ENCODE measurements at places on chromosomes 1 and 21.

- H3K27ac ChIP-seq: no peak overlapping the region
- H3K27me3 ChIP-seq: no peaks in the 10 kb centered on the region
- H3K4me3 ChIP-seq: no peak overlapping the region
- H3K4me1 ChIP-seq: no peaks in the 10 kb centered on the region
- DNase-seq: no peak
- H3K36me3 ChIP-seq: no peaks in the 10 kb centered on the region
Measured at GRCh38 chr1:223245983-223246382, 102.9 kb upstream of the TLR5 start.

GRCh38 chr1:53946252-53947171, at the start of gene LRRC42:
Gene LRRC42, plus strand, starts transcription at chr1:53946350. Its CDS starts 5,650 bp downstream, at chr1:53952000.
- peak within 1 kb of the TSS; percentile 77 for H3K27ac ChIP-seq
- H3K4me3 ChIP-seq: peak within 1 kb of the TSS; percentile 96
- DNase-seq: no peak
- H3K27me3 ChIP-seq: no peaks in the 10 kb centered on the region
- no peaks in the 10 kb centered on the region for H3K36me3 ChIP-seq

GRCh38 chr1:50326026-50326425, 97.2 kb downstream of the DMRTA2 start:
- H3K4me3 ChIP-seq: no peak overlapping the region
- DNase-seq: no peak
- no peaks in the 10 kb centered on the region for H3K4me1 ChIP-seq

GRCh38 chr1:178496410-178497135, at the start of gene CLEC20A:
Gene CLEC20A, minus strand, starts transcription at chr1:178496964. Its CDS starts 25 bp downstream, at chr1:178496939.
- H3K27ac ChIP-seq: no peak within 1 kb of the TSS
- H3K36me3 ChIP-seq: no peaks in the 10 kb centered on the region
- DNase-seq: no peak
- H3K4me3 ChIP-seq: no peak within 1 kb of the TSS
- H3K4me1 ChIP-seq: no peaks in the 10 kb centered on the region

DNA sequence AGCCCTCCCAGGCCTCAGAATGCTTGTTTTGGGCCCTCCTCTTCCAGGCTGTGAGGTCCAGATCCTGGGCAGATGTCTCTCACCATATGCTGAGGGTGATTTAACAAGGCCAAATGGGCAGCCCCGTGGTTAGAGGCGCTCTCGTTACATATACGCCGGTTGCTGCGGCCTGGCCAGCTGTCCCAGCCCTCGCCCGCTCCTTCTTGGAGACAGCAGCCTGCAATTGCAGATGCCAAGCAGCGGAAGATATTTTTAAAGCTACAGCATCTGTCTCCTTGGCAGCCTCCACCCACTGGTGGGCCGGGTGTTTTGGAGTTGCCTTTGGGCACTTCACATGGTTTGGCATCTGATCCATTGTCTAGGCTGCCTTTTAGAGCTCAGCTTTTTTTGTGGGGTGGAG, 178.8 kb upstream of the NFIA start:
- no peak overlapping the region for H3K4me3 ChIP-seq
- no peaks in the 10 kb centered on the region for H3K27me3 ChIP-seq
- peaks cover 23% of the 10 kb centered on the region for H3K4me1 ChIP-seq
- H3K27ac ChIP-seq: peak overlapping the region; percentile 90

DNA sequence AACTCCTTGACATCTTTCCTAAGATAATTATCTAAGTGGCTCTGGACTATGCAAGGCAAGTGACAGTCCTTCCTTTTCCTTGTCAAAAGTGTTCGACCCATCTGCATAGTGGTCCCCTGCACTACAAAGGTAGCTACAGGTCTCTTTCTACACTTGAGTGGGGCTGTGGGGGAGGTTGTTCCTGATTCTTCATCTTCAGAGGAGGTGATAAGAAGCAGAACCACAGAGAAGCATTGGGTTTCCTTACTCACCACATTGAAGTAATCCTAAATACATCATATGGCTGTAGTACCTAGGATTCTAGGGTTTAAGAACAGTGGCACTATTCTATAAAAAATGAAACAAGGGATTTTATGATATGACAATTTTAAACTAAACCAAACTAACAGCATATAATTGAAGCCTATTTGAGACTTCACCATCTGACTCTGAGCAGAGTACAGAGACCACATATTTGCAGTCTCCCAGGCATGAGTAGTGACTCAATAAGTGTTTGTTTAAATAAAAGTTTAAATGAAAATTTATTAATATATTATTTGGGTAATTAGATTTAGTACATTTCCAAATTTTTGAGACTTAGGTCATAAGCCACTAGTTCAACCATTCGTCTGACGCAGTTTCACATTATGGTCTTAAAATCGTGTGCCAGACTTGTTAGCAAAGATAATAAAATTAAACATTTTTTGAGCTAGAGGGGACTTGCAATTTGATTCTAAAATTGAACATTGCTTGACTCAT, 54.9 kb upstream of the NEK7 start:
- H3K4me1 ChIP-seq: no peaks in the 10 kb centered on the region
- H3K4me3 ChIP-seq: no peak overlapping the region
- no peak for DNase-seq
- H3K36me3 ChIP-seq: no peaks in the 10 kb centered on the region

DNA sequence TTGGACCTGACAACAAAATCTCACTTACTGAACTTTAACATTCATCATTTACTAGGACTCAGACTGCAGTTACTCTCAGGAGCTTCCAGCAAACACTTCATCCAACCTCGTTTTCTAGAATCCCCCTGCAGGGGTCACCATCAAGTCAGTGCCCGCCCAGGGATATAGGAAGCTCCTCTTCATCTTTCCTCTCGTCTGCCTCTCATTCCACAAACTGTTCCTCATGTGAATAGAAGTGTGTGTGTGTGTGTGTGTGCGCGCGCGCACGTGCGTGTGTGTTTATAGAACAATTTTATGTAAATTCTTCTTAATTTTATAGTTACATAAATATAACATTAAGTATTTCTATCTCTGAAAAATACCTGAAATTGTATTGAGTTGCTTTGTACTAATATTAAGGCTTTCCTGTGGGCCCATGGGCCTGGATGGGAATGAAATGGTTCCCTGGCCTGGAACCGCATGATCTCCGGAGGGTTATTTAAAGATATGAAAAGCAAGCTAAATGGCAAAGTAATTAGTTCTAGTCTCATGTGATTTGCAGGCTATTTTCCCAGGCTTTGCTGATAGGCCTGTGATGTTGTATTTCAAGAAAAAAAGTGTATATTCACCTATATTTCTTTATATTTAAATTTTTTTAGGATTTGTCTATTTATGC, 21.7 kb upstream of the ABCD3 start:
- no peaks in the 10 kb centered on the region for H3K27me3 ChIP-seq
- no peak overlapping the region for H3K4me3 ChIP-seq
- H3K36me3 ChIP-seq: no peaks in the 10 kb centered on the region
- DNase-seq: no peak
- no peaks in the 10 kb centered on the region for H3K4me1 ChIP-seq
- H3K27ac ChIP-seq: no peak overlapping the region

GRCh38 chr1:168234846-168235547, 9.2 kb downstream of the SFT2D2 start:
- H3K27ac ChIP-seq: peak overlapping the region; percentile 64
- H3K27me3 ChIP-seq: no peaks in the 10 kb centered on the region
- no peak for DNase-seq
- peaks cover 5% of the 10 kb centered on the region for H3K4me1 ChIP-seq

DNA sequence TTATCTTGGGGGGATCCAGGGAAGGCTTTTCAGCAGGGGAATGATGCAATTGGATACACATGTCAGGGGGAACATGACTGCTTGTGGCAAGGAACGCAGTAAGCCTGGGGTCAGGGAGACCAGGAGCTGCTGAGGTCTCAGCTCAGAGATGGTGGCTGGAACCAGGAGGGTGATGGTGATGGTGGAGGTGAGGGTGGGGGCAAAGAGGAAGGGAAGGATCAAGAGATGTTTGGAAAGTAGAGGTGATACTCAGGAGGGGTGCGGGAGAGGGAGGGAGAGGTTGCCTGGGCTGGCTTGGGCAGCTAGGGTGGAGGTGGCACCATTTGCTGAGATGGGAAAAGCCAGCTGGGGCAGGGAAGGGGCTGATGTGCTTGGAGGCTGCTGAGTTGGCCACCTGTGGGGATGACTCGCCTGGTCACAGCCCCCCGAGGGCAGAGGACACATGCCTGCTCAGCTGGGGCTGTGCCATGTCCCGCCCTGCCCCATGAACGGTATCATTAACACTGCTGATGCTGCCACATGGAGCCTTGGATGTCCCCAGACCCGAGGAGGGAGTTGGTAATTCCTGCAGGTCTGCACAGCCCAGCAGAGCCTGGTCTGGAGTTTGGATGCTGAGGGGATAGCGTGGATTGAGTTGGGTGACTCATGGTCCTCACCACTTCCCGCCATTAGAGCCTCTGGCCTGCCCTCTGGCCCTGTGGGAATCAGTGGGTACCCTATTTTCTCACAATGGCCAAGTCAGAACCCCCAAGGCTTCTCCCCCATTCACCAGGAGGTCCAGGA, 6.3 kb upstream of the PADI1 start:
- no peak overlapping the region for H3K4me3 ChIP-seq
- H3K36me3 ChIP-seq: no peaks in the 10 kb centered on the region
- DNase-seq: peak; percentile 53
- H3K27me3 ChIP-seq: no peaks in the 10 kb centered on the region

GRCh38 chr21:28769683-28770082, 223.0 kb downstream of the LTN1 start:
- no peaks in the 10 kb centered on the region for H3K36me3 ChIP-seq
- no peaks in the 10 kb centered on the region for H3K27me3 ChIP-seq
- H3K27ac ChIP-seq: peak overlapping the region; percentile 86
- peaks cover 18% of the 10 kb centered on the region for H3K4me1 ChIP-seq

DNA sequence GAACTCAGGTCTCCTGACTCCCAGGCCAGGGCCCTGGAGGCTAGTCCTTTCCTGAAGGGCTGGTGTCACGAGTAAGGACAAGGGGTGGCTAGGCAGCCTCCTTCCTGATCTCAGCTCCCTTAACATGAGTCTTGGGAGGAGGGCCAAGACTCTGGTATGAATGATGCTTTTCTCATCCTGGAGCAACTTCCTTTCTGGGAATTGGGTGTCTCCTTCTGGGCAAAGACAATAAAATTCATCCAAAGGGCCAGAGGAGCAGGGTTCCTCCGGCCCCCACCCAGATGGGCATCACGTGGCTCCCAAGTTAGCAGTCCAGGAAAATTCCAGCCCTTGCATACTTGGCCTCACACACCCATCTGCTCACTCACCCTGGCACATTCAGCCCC, at the start of gene FAM167B:
Gene FAM167B (plus strand): TSS at position 335 of the 386 bp plus-strand sequence. CDS start 200 bp downstream, outside the sequence.
- H3K27ac ChIP-seq: peak within 1 kb of the TSS; percentile 62
- peaks cover 3% of the 10 kb centered on the region for H3K4me1 ChIP-seq
- DNase-seq: peak; percentile 76

DNA sequence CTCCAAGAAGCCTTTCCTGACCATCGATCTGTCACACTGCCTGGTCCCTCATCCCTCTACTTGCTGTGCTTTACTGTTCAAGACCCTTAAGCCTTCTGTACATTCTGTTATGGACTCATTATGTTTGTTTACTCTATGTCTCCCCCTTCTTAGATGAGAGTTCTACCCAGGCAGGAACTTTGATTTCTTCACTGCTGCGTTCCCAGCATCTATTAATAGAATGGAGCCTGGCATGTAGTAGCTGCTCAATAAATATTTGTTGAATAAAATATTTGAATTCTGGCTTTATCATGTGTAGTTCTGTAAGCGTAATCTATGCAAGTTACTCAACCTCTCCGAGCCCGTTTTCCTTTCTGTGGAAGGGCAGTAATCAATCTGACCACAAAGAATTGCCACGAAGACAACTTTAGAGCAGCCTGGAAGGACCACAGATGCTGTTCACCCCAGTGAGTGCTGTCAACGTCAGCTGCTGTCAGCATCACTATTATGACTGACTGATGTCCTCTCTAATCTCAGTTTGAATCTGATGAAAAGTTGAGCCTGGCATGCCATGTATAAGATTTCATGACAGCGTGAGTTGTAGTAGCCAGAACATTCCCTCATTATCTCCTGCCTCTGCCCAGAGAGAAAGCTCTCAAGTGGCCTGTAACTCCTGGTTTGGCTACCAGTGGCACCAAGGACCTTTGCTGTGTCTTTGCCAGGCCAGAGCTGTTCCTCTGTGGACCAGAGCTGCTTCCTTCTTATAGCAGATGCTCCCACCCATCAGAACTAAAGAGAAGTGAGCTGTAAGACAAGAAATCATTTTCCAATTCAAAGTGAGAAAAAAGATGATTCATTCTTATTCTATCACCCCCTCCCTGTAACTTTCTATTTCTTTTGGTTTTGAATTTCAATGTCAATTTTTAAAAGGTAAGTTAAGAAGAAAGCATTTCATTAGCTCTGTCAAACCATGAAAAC, 94.5 kb downstream of the PRDM2 start:
- H3K27me3 ChIP-seq: no peaks in the 10 kb centered on the region
- DNase-seq: no peak
- peaks cover 3% of the 10 kb centered on the region for H3K4me1 ChIP-seq
- no peak overlapping the region for H3K4me3 ChIP-seq
- no peak overlapping the region for H3K27ac ChIP-seq
- peaks cover 7% of the 10 kb centered on the region for H3K36me3 ChIP-seq

- no peaks in the 10 kb centered on the region for H3K27me3 ChIP-seq
- peaks cover 30% of the 10 kb centered on the region for H3K4me1 ChIP-seq
- DNase-seq: no peak
- H3K4me3 ChIP-seq: peak overlapping the region; percentile 83
Measured at GRCh38 chr1:29121516-29121935, 2.2 kb downstream of the TMEM200B start.

- no peak for DNase-seq
- no peak overlapping the region for H3K27ac ChIP-seq
- no peaks in the 10 kb centered on the region for H3K36me3 ChIP-seq
Measured at GRCh38 chr1:220462752-220463151, 65.2 kb upstream of the MARK1 start.

DNA sequence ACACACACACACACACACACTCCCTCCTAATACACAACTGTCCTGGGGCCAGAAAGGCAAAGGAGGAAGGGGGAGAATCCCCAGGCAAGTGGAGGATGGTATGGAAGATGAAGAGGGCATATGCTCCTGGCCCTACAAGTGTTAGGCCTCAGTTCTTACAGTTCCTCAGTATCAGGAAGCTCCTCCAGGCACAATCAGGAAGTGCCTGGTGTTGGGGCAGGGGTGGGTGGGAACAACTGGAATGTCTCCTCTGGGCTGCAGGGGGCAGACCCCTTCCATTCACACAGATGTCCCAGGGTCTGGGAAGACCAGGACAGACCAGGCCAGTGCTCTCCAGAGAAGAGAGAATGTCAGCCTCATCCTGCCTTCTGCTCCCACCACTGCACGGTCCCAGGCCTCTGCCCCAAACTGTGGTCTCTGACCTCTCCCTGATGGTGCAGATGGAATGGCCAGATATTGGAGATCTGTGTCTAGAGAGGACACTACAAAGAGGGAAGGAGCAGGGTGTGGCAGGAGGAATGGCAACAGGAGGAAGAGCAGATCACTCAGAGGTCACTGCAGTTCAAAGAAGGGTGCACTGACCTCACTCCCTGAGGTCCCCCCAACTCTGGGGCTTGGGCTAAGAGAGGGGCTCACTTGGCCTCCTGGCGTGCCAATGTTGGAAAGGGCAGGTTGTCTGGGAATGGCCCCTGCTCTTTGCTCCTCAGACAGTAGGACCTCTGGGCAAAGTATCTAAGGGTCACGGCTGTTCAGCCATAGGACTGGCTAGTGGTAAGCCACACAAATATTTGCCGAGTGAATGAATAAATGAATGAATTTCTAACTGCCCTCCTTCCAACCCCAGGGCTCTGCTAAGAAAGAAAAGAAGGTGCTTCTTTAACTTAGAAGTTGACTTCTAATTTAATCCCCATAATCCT, 2.5 kb upstream of the DENND2D start:
- H3K27ac ChIP-seq: peak overlapping the region; percentile 1
- no peak for DNase-seq
- peak overlapping the region; percentile 71 for H3K4me3 ChIP-seq
- H3K27me3 ChIP-seq: peaks cover 6% of the 10 kb centered on the region
- H3K4me1 ChIP-seq: peaks cover 3% of the 10 kb centered on the region
- no peaks in the 10 kb centered on the region for H3K36me3 ChIP-seq

- H3K4me3 ChIP-seq: no peak overlapping the region
- no peaks in the 10 kb centered on the region for H3K4me1 ChIP-seq
- no peak overlapping the region for H3K27ac ChIP-seq
- no peak for DNase-seq
- H3K36me3 ChIP-seq: no peaks in the 10 kb centered on the region
- no peaks in the 10 kb centered on the region for H3K27me3 ChIP-seq
Measured at GRCh38 chr1:233279971-233280370, 15.6 kb downstream of the PCNX2 start.
